Natural killer cell treated with Interleukin-12 subunit alpha and Interleukin-12 subunit beta and Interleukin-15 and Interleukin-18, amount 100 ng/mL, for 72 hours (primary cell): ENCODE measurements at places on chromosomes 1 and 21.

DNA sequence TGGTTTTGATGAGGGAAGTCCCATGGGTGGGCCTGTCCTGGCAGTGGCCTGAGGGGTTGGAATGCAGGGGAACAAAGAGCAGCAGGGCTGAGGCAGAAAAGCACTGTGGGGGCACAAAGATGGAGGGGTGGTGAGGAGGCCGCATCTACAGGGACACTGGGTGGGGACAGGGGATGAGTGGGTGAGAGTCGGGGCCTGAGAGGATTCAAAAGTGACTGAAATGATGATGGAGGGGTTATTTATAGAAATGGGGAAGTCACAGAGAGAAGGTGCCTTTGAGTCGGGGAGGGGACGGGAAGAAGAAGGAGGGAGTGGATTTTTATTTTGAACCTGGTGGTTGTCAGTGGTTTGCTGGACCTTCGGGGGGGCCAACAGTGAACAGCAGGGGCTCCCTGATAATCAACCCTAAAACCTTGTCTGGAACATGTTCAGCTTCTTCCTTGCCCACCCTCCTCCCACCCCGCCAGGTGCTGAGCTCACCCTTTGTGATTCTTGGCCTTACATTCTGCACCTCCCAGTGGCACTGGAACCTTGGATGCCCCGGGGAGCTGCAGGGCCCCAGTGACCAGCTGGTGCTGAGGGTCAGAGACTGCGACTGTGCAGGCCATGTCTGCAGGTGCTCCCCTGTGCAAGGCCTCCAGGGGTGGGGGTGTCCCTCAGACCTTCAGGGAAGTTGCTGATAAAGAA lies 42.9 kb downstream of the IER5 start:
- no peak for DNase-seq

DNA sequence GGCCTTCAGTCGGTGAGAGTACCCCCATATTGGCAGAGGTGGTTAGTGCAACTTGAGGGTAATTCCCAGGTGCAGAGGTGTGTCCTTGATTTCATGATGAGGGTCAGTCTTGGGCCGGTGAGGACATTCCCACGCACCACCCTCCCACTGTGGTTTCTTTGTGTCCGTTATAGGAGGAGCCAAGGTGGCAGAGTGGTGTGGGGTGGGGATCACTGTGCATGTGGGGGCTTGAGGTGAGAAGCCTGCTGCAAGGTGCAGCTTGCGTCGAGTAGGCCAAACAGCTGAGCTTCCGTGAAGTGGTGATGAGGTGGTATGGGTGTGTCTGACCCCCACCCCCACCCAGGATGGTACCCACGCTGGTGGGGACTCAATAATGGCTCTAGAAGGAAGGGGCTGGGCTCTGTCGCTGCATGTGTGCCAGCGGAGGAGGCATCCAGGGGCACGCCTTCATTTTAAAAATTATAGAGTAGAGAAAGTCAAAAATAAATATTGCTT lies 6.2 kb downstream of the PTPRF start:
- no peak for DNase-seq

- no peak for DNase-seq
Measured at GRCh38 chr1:40769815-40770214, 13.8 kb upstream of the KCNQ4 start.

- DNase-seq: no peak
Measured at GRCh38 chr1:43822040-43822690, 111.4 kb upstream of the ARTN start.

GRCh38 chr21:36579898-36580297 lies 100.0 kb upstream of the CLDN14 start:
- DNase-seq: no peak

GRCh38 chr1:227780101-227781044 lies 35.1 kb upstream of the PRSS38 start:
- peak; percentile 35 for DNase-seq

DNA sequence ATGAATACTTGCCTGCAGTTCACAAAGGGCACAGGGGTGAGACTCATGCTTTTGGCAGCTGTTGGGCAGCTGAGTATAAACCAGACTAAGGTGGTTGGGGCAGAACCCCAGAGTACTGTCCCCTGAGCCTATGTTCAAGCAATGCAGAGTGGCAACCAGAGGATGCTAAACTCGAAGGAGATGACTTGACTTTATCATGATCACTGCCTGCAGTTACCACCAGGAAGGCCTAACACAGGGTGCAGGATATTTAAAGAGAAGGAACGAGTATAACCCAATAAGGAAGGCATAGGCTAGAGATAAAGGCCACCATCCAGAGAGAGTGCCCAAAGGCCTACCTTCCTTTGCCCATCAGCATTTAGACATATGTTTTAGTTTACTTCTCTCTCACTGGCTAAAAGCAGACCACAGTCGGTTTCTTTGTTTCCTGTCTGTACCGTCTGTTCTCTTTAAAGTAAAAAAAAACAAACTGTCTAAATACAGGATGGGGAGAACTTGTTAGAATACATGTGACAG lies 83.3 kb downstream of the MPZL1 start:
- no peak for DNase-seq

DNA sequence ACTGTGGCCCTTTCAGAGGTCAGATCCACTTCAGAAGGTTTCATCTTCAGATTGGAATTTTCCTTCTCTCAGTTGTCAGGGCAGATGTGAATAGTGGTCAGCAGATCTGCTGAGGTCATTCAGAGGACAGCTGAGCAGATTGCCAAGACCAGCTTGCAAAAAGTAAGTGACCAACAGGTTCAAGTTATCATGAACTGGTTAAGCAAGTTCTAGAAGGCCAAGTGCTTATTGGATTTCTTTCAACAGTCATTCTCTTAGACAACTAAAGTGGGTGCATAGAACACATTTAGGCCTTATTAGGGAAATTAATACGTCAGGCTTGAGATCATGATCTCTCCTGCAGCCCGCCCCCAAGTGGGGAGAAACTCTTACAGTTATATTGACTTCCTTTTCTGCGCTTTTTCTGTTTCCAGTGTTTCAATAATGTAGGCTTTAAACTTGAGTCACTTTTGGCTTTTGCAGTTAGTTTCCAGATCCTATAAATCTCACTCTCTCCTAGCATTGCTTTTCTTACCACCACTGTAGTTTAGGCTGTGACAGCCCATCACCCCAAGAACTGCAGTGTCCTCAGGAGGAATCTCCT lies 96.4 kb downstream of the C1orf21 start:
- DNase-seq: no peak

DNA sequence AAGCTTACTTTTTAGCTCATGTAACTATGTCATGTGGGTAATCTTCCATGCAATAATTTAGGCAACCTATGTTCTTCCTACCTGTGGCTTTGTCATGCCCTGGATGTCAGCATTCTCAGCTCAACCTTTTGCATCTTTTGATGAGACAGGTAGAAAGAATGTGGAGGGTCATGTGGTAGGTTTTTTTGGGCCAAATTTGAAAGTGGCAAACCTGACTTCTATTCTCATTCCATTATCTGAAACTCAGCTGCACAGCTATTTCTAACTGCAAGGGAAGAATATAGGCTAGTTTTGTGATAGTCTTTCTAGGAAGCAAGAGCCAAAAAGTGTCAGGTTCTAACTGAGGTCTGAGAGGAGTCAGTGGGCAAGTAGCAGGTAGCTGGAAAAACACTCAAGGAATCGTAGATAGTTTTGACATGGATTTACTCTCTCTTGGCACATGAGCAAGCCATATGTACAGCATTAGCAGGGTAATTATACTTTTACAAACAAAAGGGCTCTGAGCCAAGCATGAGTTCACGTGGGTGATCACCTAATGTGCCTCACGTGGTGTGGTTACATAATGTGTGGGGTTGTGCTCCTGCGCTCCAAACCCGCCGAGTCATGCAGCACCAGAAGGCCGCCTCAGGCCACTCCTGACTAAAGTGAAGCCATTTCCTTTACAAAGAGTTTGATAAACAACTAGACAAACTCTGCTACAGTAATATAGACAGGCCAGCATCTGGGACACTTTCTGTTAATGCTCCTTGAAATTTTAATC lies 1013.8 kb downstream of the PLA2G4A start:
- no peak for DNase-seq

- no peak for DNase-seq
Measured at GRCh38 chr1:223006371-223006770, 136.7 kb downstream of the TLR5 start.

- no peak for DNase-seq
Measured at GRCh38 chr1:46699666-46700065, 19.2 kb downstream of the EFCAB14 start.

GRCh38 chr21:45769294-45769693 lies 125.8 kb downstream of the PCBP3 start:
- DNase-seq: no peak

DNA sequence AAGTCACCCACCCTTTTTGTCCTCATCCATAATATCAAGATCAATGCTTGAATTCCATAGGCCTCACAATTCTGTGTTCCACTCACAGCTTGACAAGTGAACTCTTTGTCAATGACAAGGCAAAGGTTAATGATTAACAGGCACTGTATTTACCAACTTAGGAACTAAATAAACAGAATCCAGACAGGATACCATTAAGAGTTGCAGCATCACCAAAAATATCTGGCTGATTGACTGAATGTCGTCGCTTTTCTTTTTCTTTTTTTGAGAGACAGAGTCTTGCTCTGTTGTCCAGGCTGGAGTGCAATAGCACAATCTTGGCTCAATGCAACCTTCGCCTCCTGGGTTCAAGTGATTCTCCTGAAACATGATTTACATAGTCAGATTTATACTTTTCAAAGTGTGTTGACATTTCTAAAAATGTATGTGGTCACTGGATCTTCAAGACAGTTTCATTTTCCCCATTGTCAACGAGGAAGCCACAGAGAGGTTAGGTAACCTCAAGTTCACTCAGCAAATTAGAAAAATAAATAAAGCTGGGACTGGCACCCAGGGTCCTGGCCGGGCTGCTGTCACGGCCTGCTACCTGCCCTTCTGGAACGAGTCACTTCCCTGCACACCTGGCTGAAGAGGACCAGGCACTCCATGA lies 81.0 kb downstream of the PDE9A start:
- no peak for DNase-seq

GRCh38 chr1:108750476-108751181 lies 4.2 kb downstream of the STXBP3 start:
- DNase-seq: no peak

DNA sequence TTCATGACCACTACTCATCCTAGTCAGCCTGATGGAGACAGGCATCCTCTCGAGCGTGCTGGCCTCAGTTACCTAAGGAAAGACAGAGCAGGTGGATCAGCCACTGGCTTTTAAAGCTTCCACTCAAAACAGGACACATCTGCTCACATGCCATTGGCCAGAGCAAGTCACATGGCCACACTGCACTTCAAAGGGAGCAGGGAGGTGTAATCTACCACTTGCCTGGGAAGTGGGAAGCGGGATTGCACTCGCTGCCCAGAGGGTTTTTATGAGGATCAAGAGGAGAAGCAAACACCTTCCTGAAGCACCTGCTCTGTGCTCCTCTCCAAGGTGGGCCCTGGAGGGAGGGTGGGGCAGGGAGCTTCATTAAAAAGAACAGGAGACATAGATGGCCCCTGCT lies 108.0 kb downstream of the TAS1R2 start:
- no peak for DNase-seq

DNA sequence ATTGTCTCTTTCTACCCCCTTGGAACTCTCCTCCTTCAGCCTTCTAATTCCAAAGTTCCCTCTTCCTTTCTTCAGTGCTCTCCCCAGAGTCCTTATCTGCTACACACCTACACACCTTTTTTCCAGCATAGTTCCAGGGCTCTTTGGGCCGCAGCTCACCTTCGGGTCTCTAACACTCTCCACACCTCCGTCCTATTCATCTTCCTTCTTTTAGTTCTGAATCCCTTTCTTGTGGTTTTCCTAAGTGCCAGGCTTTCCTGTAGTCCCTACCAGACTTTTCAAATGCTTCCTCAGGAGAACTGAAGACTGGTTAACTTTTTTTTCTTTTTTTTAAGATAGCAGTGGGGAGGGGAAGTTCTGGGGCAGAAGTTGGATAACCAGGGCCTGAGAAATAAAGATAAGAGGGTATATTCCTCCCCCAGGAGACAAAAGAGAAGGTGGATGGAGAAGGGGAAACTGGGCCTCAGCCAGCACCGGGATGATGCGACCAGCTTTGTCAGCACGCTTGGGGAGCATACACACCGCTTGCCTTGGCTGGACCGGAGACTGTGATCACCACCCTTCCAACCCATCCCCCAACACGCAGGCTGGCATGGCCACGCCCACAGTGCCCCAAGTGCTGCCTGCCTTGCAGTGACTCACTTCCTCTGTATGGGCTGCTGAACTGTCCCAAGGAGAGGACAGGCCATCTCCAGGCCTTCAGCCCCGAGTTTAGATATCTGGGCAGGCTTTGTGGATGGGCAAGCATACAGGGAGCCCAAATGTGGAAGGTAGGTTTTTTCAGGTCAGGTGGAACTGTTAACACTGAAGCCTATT lies 2.5 kb upstream of the CERS2 start:
- peak; percentile 83 for DNase-seq

GRCh38 chr1:51072043-51072439 lies 30.0 kb upstream of the C1orf185 start:
- DNase-seq: no peak

- DNase-seq: no peak
Measured at GRCh38 chr1:7680207-7680954, 90.7 kb upstream of the VAMP3 start.
